ENCODE measurements at places on chromosomes 4 and X.

DNA sequence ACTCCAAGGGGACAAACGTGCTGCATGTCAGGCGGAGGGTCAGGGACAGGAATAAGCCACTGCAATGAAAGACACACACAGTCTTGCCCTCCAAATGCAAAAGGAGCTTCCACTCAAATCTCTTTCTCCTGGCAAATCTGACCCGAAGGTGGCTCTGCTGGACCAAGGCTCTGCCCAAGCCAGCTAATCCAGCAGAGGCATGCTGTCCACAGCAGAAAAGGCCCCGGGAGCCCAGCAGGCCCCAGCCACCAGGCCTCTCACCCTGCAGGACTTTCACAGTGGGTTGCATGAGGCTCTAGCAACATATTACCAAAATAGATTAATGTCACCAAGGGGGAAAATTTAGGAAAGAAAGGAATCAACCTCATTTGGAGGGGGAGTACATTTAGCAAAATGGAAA, 628.6 kb downstream of the BCOR start:
- DNase-seq: no peak

GRCh38 chr4:58477950-58478349, 1367.8 kb upstream of the IGFBP7 start:
- DNase-seq: no peak

DNA sequence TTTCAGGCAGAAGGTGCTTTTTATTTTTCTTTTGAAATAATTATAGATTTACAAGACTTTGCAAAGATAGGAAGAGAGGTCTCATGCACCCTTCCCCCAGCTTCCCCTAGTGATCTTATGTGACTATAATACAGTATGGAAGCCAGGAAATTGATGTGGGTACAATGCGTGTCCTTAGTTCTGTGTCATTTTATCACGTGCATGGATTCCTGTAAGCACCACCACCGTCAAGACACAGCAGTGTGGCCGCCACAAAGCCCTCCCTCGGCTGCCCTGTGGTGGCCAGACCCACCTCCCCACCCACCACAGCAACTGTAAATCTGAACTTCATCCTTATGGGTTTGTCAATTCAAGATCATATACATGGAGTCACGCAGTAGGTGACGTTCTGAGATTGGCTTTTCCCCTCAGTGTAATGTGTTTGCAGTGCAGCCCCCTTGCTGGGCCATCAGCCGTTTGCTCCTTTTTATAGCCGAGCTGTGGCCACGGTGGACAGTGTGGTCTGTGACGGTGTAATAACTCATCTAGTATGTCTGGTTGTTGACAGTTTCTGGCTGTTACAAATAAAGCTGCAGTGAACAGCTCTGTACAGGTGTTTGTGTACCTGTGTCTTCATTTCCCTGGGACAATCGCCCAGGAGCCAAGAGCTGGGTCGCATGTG, 10.9 kb upstream of the HTRA3 start:
- DNase-seq: no peak

GRCh38 chr4:53608649-53609048, 17.4 kb upstream of the LNX1 start:
- DNase-seq: no peak

DNA sequence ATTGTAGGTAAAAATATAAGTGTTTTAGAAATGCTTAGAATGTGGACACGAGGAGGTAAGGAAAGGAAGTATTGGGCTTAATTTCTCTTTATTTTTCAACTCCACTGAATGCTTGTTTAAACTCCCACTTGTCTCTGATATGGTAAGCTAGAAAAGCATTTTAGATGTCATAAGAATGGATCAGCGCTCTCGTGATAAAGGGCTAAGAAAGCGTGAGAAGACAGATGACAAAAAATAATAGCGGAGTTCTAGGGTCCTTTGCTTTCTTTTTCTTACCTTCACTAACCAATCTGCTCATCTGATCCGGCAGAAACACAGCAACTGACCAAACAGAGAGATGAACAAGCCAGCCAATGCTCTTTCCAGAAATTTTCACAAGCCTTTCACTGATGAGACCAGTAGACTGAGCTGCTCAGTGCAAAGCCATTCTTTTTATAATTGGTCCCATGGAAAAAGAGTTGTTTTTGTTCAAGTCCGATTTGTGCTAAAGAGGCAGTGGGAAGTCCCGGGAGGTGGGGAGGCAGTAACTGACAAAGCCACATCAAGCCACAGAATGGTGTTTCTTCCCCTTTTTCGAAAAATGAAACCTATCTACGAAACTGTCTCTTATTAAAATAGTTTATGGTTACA, at the start of gene TASL:
TSS of gene TASL (minus strand) at position 405 of the 630 bp plus-strand sequence. CDS start 17,411 bp downstream, outside the sequence.
- DNase-seq: no peak

DNA sequence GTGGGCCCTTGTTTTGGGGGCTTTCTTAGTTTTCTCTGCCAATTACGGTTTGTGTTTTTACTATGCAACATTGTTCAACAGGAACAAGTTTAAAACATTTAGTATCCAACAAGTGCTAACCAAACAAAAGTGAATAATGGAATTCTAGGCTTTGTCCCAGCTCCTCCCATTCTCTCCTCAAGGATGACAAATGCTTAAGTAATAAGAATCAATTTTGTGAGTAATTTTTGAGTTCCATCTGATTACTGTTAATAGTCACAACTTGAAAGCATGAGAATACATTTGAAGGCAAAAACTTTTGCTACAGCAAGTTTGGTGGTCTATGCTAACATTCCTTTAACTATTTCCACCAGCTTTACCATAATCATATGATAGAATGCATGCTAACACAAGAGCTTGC, 78.1 kb upstream of the HPGD start:
- DNase-seq: no peak

DNA sequence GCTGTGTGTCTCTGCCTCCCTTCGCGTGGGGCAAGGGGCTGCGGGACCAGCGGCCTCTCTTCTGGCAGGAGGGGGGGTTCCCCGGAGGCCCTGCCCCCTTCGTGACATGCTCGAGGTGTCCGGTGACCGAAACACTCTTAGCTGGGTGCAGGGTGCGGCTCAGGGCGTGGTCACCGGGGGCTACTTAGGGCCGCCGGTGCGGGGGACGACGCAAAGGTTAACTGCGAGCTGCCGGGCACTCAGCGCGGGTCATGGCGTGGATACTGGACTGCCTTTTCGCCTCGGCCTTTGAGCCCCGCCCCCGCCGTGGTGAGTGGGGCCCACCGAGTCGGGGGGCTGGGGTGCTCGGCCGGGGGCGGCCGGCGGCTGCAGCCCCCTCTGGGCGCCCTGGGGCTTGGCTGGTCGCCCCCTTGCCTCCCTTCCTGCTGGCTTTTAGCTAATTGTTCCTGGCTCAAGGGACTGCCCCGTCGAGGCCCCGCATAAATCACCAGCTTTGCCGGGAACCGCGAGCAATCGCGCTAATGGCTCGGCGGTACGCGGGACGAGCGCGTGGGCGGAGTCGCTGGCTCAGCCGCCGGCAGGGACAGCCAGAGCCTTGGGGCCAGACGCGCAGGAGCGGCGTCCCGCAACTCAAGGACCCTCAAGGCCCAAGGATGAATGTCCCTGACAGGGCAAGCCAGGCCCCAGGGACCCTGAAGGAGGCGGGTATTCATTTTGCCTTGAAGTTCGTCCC, at the start of gene ARHGAP36:
TSS of gene ARHGAP36 (plus strand) at position 211 of the 733 bp plus-strand sequence. CDS start 23,320 bp downstream, outside the sequence.
- no peak for DNase-seq

DNA sequence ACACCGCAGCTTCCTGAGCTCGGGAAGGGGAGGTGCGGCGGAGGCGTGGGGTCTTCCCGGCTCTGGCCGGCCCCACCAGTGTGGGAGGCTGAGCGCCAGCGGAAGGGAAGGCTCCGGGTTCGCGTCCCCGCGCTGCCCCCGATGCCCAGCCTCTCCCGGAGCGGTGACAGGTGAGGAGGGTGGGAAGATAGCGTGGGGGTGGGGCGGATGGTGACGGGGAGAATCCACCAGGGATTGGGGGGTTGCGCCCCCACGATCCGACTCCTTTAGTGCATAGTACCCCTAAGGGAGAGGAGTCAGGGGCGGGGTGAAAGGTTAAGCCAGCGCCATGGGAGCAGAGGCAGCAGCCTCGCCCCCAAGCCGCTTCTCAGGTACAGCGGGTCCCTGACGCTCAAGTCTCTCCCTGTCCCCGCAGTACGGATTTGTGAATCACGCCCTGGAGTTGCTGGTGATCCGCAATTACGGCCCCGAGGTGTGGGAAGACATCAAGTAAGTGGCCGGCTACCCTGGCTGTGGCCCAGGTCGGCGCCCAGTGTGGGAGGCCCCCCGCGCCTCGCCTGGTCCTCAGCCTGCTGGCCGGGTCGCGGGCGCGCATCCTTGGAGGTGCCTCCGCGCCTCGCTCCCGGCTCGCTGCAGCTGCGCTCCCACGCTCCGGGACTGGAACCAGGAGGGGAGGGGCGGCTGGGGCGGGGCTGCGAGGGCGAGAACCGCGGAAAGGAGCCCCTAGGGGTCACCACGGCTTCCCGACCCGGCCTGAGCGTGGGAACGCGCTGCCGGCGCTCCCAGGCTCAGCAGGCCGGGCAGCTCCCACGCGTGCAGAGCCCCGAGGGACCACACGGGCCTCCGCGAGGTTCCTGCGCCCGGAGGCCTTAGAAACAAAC, 791 bp downstream of the GUCY1B1 start:
- DNase-seq: no peak

DNA sequence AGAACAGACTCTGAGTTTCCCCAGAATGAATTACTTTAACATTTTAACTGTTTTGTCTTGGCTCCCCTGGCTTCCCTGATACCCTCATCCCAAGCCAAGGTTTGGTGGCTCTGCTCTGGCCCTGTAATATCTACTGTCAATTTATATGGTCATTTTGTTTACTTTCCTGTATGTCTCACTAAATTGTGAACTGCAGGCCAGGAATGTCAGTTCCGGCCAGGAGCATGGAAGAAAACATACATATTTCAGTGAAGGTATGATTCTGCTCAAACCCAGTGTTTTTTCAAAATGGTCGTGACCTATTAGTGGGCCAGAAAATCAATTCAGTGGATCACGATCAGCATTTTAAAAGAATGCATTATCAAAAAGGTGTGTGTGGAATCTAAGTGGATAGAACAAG, 1.2 kb downstream of the RPGR start:
- no peak for DNase-seq

GRCh38 chr4:125735102-125735501, 420.3 kb downstream of the FAT4 start:
- peak; percentile 73 for DNase-seq

- DNase-seq: no peak
Measured at GRCh38 chr4:158316264-158316663, 106.0 kb downstream of the TMEM144 start.

GRCh38 chrX:69148946-69149345, 16.3 kb downstream of the PJA1 start:
- DNase-seq: no peak

DNA sequence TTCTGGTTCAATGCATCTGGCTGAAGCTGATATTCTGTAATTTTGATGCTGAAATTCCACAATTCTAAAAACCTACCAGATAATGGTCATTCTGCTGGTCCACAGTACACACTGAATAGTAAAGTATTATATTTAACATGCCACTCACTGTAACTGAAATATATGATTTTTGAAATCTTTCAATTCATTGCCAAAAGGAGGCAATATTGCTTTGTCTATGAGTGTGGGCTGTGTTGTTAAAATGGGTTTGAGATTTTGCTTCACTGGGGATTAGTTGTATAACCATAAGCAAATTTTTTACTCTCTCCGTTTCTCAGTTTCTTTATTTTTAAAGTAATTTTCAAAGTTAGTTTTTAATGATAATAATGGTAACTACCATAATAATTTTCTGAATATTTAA, 1404.1 kb upstream of the IGFBP7 start:
- DNase-seq: no peak

DNA sequence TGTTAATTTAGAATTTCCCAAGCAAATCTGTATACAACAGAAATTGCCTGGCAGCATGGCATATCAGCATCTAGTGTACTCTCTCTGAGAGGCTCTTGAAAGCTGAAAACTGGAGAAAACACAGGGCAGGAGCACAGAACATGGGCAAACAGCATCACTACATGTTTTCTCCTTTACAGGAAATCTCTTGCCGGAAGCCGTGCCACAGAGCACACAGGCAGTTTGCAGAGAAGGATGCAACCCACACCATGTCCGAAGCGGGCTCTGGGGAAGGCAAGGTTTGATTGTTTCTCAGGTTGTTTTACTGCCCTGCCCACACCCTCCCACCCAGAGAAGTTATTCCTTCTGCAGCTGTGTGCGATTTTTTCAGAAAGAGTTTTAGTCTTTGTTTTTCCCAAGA, 41.1 kb upstream of the FAM9C start:
- no peak for DNase-seq

GRCh38 chrX:5397409-5397808, 831.3 kb downstream of the NLGN4X start:
- DNase-seq: no peak

- no peak for DNase-seq
Measured at GRCh38 chr4:94345266-94345665, 2.6 kb upstream of the HPGDS start.

DNA sequence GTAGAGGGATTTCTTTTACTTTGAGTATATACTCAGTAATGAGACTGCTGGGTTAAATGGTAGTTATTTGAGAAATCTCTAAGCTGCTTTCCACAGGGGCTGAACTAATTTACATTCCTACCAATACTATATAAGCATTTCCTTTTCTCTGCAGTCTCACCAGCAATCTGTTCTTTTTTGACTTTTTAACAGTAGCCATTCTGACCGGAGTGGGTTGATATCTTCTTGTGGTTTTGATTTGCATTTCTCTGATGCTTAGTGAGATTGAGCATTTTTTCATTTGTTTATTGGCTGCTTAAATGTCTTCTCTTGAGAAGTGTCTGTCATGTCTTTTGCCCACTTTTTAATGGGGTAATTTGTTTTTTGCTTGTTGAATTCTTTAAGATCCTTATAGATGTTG, 43.3 kb downstream of the SPCS3 start:
- DNase-seq: no peak

DNA sequence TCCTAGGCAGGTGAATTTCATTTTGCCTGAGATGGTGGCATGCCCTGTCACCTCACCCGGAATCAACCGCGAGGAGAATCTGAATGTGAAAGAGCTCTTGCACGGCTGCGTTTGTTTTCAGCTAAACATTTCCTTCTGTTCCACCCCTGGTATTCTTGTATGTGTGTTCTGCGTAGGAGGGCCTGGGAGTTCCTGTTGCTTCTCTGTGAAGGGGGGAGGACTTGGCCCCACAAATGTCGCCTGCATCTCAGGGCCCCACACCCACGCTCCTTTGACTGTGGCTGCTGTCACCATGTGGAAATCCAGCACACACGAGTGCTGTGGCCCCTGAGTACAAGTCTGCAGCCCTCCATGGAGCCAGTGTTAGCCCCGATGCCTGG, 45.8 kb upstream of the CLCN4 start:
- DNase-seq: no peak

- no peak for DNase-seq
Measured at GRCh38 chrX:49725923-49726904, 30.4 kb upstream of the PAGE1 start.

DNA sequence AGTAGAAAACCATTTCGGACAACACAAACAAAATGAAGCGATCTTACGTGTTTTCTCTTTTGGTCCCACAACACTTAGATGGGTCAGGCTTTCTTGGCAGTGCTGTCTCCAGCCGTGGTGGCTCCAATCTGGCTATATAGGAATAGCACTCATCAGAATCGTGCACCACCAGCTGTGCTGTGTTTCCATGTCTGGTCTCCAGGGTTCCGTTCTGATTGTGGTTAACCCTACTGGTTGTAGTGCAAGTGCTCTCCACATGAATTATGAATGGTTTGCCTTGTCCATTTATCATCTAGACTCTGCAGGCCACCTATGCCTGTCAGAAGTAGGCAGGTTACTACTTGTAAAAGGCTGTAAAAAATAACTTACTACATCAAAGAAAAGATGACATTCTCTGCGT, 536.3 kb downstream of the IQCM start:
- no peak for DNase-seq

All from HS-5 (cell line).